ENCODE measurements at places on chromosomes 12 and 14. TPM values are rescaled to one million over a fixed set of nuclear protein-coding genes. Genes with fewer than 3 reads are reported as not detected.

Gene NEUROD4
- not detected for polyA plus RNA-seq

Gene AQP2
- not detected for polyA plus RNA-seq

Gene MAX
- polyA plus RNA-seq, result 52.2 TPM

Gene BRAP
- polyA plus RNA-seq, result 7.6 TPM

Gene KRT73
- not detected for polyA plus RNA-seq

Gene ASB2
- polyA plus RNA-seq, result 4.5 TPM

Gene RIMKLB
- polyA plus RNA-seq, result 22.5 TPM

All from esophagus (tissue), 2 donors.